ENCODE measurements at places on chromosomes 3 and 15.
A peak's percentile ranks its signal among the peaks of the same experiment; 100 is the strongest.

- no peak for DNase-seq
These were observed 2.8 kb upstream of the DNAH1 start for GRCh38 chr3:52313188-52313773.

- no peak for DNase-seq
These were observed 6.7 kb downstream of the TADA3 start for GRCh38 chr3:9785602-9786001.

- no peak for DNase-seq
These were observed 348.7 kb upstream of the TBL1XR1 start for GRCh38 chr3:177545964-177546363.

- no peak for DNase-seq
These were observed 249.5 kb downstream of the SQOR start for GRCh38 chr15:45884289-45884688.

DNA sequence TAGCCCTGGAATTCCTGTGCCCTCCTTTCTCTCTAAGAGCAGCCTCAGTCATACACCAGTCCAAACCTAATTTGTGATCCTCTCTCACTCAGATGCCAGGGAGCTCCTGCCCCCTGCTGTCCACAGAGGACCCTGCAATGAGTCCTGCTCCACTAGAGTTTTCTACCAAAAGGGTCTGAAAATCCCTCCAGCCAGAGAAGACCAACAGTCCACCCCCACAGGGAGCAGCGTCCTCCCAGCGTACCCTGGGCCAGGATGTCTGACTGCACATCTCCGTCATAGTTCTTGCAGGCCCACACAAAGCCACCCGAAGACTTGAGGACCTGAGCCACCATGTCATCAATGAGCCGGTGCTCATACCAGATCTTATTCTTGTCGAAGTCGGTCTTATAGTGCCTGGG is 15.4 kb downstream of the IDH2 start:
- DNase-seq, result peak; percentile 68

DNA sequence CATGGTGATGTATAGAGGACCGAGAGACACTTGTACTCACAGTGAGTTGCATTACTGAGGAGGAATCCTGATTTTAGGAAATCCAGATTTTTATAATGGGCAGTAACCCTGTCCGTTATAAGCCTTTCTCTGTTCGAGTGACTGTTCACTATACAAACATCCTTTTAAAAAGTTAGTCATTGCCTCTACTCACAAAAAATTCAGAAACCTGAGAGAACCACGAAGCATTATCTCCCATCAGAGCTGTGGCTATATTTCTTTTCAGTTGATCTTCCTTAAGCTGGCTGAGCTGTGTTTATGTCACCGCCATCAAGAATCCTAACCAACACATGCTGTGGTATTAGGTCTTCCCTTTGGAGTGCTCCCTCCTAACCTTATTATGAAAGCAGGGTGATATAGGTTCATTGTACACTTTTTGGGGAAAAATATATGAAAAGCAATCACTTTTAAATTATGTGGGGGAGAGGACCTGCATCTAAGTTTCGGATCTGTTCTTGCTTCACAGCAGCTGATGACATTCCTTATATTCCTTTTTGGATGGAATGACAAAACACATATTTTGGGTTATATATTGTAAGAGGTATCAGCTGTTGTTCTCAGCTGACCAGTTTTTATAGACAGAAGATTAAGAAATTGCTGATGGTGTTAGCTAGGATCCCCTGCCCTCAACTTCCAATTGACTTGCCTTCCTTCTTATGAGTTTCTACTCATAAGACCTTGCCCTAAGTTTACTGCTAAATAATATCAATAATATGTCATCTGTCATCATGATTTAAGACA is 465.9 kb upstream of the RASGRP1 start:
- no peak for DNase-seq

DNA sequence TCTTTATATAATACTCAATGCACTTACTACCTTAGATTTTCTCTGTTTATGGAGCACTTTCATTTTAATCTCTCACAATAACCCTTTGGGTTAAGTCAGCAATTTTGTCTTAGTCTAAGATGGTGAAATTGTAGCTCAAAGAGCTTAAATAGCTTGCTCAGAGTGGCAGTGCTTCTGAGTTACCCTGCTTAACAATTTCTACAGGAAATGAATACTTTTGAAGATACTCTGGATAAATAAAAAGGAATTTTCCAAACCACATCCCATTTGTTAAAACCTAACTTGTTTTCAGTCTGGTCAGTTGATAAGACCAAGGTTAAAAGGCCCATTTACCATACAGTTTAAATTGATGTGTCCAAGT is 37.2 kb downstream of the HMG20A start:
- DNase-seq, result no peak

DNA sequence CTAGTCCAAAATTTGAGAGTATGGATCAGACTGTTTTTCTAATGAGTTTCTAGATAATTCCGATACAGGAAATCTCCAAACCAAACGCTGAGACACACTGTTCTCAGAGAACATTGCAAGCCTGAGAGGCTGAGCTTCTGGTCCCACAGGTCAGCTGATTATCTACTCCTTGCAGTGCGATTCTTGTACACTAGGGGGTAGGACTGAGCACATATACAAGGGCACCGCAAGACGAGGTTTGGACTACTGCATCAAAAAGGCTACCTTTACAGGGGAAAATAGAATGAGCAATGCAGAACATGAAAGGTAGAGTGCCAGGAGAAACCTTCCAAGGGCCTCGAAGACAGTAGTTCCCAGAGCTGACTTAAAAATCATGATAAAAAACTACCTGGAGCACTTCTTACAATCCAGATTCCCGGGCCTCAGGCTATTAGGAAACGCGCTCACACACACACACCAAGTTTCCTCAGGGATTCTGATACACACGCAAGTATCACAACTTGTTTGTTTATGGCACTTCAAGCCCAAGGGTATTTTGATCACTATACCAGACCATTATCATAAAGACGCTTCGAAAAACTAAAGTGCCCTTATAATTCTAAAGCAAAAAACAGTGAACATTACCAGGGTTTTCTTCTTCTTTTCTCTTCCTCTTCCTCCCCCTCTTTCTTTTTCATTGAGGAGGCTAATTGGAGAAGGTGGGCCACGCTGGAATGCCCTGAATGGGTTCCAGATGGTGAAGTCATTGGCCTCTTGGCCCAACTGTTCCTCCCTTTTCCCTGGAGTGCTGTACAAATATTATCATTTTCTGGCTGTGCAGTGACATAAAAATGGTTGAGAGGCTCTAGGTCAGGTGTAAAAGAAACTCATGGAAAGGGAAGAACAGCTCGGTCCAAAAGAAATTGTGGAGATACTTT is 61.8 kb downstream of the SLC12A8 start:
- DNase-seq, result peak; percentile 66

DNA sequence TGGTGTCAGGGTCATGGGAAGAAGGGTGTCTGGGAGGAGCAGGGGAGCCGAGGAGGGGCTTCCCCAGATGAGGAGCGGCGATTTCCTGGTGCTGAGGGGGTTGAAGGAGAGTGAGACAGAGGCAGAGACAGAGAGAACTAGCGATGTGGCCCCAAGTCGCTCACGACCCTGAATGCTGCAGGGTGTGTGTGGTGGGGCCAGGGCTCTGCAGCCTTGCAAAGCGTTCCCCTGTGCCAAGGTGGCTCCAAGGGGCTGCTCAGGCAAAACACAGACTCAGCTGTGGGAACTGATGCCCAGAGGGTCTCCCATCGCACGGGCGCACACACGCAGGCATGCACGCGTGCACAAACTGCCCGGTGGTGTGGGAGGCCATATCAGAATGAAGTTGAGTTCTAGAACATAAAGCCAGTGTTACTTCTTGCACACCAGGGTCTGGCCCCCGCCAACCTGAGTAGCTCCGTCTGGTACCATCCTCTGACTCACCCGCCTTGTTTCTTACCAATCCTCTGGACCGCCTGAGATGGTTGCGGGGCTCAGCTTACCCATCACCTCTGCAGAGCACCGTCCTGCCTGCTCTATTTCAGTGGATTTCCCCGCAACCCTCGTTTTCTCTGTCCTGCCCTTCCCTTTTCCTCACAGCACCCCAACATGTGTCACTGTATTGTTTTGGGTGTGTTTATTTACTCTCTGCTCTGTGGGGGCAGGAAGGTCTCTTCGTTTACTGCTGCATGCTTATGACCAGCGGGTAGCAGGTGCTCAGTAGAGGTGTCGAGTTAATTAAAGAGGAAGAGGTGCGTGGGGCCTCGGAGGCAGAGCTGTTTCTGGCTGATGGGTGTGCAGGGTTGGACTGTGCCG is 4.5 kb downstream of the MELTF start:
- no peak for DNase-seq

DNA sequence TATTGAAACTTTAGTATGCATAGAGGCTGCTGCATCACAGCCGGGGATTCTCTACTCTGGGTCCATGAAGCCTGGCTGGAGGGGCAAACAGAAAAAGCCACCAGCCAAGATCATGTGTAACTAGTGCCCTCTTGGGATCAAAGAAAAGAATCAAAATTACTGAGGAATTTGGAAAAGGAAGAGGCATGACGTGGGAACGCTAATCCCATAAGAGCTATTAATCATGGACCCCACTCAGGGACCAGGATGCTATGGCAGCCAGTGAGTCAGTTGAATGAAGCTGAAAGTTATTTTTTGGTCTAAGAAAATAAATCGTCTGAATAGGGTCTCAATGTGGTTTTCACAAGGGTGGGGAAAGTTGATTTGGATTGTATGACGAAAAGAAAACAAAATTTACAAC is 1165.1 kb downstream of the ROBO2 start:
- DNase-seq, result peak; percentile 30

DNA sequence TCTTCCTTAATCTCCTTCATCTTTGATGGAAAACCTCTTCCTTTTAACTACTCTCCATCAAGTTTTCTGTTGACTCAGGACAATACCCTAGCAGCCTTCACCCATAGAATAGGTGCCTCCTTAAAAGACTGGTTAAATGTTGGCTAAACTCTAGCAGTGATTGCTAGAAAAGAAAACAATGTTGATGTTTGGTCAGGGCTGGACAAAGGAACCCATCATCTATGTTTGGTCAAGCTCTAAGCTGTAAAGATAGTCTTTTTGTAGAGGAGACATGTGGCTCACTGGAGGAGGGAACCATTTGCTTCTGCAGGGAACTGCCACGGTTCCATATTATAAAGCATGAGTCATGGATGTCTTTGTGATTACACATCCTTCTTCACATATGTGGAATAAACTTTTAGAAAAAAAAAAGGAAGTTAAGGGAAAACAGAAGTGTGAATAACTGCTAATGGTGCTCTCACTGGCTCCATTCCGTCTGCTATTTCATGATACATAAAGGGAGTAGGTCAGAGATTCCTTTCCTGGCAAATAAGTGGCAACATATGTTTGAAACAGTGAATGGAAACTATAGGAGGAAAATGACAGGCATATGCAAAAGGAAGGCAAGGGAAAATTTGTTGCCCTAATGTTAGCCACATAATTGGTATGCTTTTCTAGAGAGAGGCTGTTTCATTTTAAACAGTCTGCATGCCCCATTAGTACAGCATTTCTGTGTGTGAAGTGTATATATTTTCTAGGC is 78.2 kb downstream of the CMSS1 start:
- DNase-seq, result no peak

GRCh38 chr3:189122526-189123205 is 49.1 kb upstream of the TPRG1 start:
- no peak for DNase-seq

- no peak for DNase-seq
These were observed 55.8 kb upstream of the LMCD1 start for GRCh38 chr3:8445861-8446260.

GRCh38 chr3:60186359-60186758 is 1064.9 kb downstream of the FHIT start:
- no peak for DNase-seq

DNA sequence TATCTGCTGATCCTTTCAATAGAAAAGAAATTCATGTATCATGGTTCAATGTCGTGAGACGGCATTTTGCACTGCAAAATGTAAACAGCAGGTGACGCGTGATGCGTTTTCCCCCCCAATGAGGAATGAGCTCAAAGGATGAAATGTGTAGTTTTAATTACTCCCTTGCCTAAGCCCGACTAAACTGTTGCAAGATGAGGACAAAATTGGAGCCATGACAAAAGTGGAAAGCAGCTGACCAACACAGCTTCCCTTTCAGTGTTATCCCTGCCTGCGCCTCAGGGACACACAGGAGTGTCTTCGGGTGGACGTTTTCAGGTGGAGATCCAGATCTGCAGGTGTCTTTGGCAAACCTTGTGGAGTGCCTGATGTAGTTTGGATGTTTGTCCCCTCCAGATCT is 92.0 kb downstream of the GABRG3 start:
- no peak for DNase-seq

DNA sequence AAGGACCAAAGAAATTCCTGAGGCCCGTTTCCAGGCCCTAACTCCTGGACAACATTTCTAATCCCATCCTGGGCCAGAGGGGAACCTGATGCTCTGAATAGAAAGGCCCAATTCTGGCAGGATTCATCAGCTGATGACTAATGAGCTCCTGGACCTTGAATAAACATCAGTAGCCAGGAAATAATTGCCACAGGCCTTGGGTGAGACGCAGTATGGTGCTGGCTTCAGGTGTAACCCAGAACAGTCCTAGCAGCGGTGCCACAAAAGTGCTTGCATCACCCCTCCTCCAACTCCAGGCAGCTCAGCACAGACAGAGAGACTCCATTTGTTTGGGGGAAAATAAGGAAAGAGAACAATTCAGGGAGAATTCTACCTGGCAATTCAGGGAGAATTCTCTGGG is 184.7 kb upstream of the POU1F1 start:
- no peak for DNase-seq

GRCh38 chr3:155912090-155912489 is 41.6 kb downstream of the GMPS start:
- DNase-seq, result no peak

- DNase-seq, result peak; percentile 83
These were observed 43.1 kb downstream of the AMOTL2 start for GRCh38 chr3:134330883-134331810.

- no peak for DNase-seq
These were observed 8.4 kb upstream of the C15orf39 start for GRCh38 chr15:75193272-75193671.

DNA sequence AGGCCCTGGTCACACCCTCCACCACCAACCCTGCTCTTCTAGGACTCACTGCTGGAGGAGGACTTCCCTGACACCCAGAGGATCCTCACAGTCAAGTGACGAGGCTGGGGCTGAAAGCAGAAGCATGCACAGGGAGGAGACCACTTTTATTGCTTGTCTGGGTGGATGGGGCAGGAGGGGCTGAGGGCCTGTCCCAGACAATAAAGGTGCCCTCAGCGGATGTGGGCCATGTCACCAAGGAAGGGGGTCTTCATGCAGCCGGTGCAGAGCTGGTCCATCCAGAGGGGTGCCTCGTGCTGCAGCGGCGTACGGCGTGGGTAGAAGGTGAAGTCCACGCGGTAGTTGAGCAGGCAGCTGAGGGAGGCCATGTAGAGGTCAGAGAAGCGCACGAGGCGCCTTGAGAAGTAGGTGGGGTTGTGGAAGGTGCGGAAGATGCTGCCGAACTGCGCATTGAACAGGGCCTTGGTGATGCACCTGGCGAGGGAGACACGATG is 9.4 kb downstream of the NT5DC2 start:
- no peak for DNase-seq

DNA sequence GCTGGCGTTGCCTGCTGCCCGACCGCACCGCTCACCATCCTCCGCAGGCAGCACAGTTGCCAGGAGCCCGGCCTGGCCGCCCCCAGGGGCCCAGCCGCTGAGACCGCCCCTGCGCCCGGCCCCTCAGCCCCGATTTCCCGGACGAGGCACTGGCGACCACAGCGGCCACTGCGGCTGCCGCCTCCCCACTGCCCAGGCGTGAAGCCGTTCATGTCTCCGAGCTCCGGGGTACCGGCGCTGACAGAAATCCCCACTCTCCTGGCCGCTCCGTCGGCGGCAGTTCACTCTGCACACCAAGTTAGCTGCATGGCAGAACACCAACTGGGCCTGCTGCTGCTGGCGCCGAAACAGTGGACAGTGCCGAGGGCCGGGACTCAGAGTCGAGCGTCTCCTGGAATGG is 8.5 kb downstream of the SELENOT start:
- no peak for DNase-seq
